ENCODE measurements at places on chromosomes 7 and 10.

DNA sequence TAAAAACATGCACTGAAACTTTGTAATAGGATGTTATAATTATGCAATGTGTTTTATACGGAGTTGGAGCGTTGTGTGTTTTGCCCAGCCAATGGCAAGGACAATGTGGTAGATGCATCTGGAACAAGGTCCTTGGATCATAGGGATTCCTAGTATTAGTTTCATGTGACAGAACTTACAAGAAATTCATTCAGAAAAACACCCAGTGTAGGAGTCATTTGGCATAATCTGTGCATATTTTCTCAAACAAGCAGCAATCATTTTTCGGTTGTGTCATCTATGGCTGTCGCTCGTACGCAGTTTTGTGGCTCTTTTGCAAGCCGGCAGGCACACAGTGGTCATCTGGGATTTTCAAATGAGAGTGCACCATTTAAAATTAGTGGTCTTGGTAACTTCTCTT is 19.8 kb downstream of the CREB5 start:
- DNase-seq, result no peak

DNA sequence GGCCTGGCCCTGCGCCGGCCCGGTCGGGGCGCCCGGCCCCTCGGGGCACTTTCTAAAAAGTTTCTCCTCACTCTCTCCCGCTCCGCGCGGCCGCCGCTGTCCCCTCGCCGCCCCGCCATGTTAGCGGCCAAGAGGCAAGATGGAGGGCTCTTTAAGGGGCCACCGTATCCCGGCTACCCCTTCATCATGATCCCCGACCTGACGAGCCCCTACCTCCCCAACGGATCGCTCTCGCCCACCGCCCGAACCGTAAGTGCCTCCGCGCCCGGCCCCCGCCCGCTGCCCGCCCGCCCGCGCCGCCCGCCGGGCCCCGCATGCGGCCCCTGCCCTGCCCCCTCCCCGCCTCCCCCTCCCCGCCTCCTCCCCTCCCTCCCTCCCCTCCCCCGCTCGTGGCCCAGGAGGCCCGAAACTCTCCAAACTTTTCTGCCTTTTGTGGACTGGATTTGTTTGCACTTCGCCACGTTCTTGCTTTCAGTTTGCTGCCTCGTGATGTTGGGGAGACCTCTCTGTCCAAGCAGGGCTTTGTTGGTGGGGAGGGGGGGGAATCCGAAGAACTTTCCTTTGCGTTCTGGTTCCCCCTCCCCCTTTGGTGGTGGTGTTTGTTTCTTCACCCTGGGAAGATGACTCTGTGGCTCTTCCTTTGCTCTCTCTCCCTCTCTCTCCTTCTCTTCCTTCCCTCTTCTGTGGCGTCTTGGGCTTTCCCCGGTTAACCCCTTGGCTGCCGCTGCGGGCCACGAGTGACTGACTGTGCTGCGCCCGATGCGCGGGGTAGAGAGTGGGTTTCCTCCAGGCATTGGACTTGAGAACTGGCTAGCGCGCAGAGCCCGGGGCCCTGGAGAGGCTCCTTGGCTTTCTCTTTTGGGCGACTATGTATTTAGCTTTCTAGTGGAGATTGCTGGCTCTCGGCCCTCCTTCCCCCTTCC is 1.6 kb downstream of the TCF7L2 start:
- DNase-seq, result peak; percentile 15

DNA sequence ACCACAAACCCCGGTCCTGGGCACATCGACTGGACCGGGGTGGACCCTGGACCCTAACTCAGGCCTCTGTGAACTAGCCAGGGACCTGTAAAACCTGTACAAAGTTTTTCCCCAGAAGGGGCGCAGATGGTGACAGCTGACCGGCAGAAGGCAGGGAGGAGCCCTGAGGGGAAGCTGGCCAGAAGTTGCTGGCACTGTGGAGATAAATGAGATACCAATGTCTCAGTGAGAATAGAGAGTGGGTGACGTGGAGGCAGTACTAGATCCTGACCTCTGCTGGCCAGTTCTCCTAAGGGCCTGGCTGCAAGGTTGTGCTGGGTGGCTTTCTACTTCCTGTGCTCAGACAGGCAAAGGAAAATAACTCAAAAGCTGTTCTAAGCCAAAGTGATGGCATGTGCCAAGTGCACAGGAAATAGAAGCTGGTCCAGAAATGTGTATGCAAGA is 10.6 kb upstream of the TSPAN14 start:
- no peak for DNase-seq

- DNase-seq, result no peak
Observed at GRCh38 chr10:11020548-11020942, 2.9 kb downstream of the CELF2 start.

DNA sequence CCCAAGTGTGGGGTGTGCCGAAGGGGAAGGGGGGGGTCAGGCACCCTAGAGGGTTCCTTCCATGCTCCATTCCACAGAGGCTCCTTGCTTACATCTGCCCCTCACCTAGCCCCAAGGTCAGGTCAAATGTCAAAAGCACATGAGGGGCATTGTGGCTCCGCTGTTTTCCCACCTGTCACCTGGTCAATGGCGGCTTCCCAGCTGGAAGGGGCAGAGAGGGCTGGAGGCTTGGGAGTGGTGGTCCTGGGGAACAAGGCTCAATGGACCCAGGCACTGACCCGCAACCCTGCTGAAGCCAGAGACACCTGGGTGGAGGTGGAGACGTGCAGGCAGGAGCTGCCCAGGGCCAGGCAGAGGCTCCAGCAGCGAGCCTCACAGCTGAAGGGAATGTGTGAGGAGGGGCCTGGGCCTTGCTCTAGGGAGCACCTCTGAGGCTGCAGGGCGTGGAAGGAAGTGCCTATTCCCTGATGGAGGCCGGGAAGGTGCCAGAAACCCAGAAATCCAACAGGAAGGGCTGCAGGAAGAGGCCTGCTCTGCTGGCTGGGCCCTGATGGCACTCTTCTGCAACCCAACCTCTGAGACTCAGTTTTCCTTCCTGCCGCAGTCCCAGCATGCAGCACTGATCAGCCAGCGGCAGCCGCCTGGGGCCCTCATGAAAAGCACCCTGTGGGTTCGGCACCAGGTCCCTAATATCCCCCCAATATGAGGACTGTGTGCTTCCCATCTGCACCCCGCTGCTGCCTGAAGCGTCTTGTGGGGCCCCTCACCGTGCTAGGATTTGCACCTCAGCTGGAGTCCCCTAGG is 16.0 kb downstream of the RASGEF1A start:
- no peak for DNase-seq

DNA sequence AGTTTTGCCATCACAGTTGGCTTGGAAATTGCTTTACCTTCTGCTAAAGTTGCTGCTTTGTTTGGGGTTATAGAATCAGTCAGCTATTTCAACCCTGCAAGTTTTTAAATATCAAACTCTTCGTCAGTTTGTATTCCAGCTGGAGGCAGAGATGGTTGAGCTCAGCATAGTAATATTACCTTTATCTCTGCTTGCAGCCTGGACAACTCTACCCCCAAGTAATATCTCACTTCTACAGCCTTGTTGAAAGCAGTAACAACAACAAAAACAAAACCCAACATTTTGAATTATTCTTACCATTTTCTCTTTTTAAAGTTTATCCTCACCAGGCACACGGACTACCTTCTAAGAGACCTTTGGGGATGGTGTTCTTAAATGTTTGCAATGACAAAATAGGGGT is 239.1 kb upstream of the PHF14 start:
- no peak for DNase-seq

Data from stimulated activated CD4-positive, alpha-beta T cell treated with anti-CD3 and anti-CD28 coated beads, Interleukin-1b, Interleukin-23, amount 100 ng/mL, for 1 hour (primary cell).